ENCODE measurements at places on chromosomes 7 and 10.

DNA sequence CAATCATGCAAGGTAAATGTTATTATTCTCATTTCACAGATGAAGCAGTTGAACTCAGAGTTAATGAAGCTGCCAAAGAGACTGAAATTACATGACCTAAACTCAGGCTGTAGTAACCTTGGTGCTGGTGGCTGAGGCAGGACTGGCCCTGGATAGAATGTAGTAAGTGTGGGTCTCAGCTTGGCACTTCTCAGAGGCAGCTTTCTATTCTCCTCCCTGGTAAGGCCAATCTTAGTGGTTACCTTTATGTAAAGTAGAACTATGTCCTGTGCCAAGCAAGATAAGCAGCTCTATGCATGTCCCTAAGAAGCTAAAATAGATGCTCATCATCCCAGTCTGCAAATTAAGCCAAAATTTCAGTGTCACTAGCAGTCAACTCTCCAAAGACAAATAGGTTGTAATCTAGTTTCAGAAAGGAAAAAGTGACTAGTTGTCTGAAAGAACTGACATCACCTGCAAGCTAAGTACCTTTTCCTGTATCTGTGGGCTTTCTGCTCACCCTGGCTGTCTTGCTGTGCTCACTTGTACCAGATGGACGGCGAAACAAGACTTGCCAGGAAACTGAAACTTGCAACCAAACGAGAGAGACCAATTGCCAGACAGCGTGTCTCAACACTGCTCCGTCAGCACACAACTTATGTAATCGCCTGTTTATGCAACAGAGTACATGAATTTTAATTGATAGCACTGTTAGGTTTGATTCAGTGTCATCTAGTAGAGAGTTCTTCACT lies 43.7 kb downstream of the CH25H start:
- DNase-seq = peak; percentile 12

GRCh38 chr7:8092140-8092539 lies 123.5 kb downstream of the GLCCI1 start:
- no peak for DNase-seq

GRCh38 chr7:82740246-82740848 lies 296.8 kb upstream of the CACNA2D1 start:
- no peak for DNase-seq

DNA sequence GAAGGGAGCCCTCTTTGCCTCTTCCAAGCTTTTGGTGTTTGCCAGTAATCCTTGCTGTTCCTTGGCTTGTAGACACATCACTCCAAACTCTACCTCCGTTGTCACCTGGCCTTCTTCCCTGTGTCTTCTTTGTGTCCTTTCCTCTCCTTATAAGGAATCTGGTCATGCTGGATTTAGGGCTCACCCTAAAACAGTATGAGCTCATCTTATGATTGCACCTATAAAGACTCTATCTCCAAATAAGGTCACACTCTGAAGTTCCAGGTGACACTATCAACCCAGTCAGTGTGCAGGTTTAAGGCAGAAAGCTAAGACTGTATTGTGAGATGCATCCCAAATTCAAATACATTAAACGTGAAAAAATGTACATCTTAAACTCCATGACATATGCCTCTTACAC lies 49.0 kb upstream of the ZRANB1 start:
- DNase-seq = no peak

DNA sequence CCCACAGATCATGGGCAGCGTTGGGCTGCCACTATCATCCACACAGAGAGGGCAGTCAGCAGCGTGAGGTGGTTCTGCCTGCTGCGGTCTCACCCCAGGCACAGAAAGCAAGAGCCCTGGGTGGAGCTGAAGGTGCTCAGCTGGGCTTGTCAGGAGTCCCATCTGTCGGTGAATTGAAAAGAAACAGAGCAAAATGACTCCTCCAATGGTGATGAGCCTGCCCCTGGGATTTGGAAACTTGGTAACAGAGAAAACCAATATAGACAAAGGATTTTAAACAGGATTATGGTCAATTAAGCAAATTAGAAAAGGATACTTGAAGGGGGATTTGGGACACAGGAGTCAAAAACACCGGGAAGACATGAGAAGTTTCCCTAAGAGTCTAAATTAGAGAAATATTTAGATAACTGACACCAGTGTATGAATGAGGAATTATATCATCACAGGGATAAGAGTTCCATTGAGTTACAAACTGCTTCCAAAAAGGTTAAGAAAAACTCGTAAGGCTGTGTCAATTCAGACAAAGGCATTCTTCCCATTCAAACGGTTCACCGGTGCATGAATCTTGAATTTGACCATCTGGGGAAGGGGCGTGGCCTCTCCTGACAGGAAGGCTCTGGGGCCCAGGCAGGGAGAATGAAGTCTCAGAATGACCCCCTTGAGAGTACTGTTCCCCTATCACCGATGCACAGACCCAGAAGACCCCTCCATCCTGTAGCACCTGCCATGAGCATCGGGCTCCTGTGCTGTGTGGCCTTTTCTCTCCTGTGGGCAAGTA lies 70.0 kb upstream of the PRSS58 start:
- DNase-seq = no peak

DNA sequence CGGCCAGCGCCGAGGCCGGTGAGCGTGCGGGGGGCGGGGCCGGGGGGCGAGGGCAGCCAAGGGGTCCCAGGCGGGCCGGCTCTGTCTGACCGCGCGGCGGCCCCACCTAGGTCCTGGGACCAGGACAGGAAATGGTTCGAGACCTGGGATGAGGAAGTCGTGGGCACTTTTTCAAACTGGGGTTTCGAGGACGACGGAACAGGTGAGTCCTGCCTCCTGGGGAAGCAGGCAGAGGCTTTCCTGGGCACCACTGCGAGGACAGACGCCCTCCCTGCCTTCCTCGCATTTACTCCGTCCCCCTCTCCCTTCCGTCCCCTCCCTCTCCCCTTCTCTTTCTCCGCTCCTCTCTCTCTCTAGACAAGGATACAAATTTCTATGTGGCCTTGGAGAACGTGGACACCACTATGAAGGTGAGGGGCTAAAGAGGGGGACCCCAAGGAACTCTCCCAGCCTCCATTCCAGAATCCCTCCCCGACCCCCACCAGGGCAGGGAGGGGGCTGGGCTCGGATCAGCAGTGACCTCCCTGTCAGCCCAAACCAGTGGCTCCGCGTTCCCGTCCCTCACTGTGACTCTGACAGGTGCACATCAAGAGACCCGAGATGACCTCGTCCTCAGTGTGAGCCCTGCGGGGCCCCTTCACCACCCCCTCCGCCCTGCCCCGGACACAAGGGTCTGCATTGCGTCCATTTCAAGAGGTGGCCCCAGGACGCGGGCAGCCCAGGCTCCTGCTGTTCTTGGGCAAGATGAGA lies 2.6 kb upstream of the MUC12 start:
- DNase-seq = no peak

- DNase-seq = no peak
Measured at GRCh38 chr10:131314799-131315198, 3.3 kb upstream of the TCERG1L start.

DNA sequence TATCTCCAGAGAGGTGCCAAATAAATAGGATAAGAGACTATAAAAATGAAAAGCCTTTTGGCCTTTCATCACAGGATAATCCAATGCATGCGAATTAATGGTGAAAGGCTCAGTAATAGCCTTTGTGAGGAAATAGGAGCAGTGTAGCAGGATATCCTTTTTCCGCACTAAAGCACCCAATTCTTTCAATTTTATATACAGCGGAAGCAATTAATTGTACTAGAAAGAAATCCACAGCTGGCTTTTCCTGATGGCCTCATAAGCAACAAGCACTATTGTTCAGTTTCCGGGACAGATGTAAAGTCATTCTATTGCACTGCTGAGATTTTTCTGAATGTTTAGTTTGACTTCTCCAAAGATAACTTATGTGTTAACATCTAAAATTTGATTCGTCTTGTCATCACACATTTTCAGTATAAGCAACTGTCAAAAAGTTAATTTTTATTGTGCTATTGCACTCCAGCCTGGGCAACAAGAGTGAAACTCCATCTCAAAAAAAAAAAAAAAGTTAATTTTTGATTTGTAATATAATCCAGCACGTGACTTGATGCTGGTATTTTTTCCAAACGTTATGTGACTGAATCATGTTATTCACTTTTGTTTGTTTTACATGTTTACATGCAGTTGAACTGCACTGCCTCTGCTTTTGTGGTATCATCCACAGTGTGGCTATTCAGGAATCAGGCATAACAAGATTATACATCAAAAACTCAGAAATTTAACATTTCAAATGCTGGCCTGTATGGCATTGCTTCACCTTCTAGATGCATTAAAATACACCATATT lies 8.4 kb upstream of the BMPR1A start:
- no peak for DNase-seq

- DNase-seq = no peak
Measured at GRCh38 chr10:123911866-123912265, 20.3 kb upstream of the CPXM2 start.

GRCh38 chr10:4437791-4438190 lies 388.2 kb upstream of the AKR1E2 start:
- DNase-seq = no peak

DNA sequence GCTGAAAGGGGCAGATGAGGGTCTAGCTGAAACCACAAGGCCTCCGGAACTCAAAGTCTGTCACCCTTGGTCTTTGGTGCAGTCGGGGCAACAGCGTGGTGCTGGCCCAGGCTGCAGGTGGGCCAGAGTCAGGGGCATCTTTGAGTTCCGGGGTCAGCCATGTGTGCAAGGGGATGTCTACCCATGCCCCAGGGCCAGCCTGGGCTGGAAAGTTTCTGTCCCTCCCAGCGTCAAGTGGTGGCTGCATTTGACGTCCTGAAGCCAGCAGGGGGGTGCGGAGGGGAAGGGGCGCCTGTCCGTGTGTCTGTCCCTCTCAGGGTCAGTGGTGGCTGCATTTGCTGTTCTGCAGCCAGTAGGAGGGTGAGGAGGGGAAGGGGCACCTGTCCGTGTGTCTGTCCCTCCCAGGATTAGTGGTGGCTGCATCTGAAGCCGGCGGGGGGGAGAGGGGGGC lies 638 bp downstream of the BRAT1 start:
- DNase-seq = no peak

- no peak for DNase-seq
Measured at GRCh38 chr7:156492170-156492569, 148.4 kb upstream of the RNF32 start.

DNA sequence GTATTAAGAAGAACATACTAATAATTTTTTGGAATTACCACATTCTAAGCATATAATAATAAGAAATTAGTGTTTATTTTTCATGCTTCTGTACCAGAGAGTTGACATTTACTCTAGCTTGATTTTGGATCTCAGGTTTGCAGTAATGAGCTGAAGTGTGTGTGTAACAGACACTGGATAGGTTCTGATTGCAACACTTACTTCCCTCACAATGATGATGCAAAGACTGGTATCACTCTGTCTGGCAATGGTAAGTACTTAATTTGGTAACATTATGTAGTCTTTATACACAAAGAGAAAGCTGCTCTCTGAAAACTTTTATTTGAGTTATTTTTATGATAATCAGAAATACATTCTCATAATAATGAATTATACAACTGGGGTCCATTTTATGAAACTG lies 54.1 kb downstream of the SRI start:
- no peak for DNase-seq

GRCh38 chr10:70221030-70221429 lies 12.2 kb downstream of the PPA1 start:
- DNase-seq = no peak

- no peak for DNase-seq
Measured at GRCh38 chr7:137305901-137306621, 37.5 kb downstream of the PTN start.

- no peak for DNase-seq
Measured at GRCh38 chr7:135645296-135645904, 16.9 kb upstream of the STMP1 start.

DNA sequence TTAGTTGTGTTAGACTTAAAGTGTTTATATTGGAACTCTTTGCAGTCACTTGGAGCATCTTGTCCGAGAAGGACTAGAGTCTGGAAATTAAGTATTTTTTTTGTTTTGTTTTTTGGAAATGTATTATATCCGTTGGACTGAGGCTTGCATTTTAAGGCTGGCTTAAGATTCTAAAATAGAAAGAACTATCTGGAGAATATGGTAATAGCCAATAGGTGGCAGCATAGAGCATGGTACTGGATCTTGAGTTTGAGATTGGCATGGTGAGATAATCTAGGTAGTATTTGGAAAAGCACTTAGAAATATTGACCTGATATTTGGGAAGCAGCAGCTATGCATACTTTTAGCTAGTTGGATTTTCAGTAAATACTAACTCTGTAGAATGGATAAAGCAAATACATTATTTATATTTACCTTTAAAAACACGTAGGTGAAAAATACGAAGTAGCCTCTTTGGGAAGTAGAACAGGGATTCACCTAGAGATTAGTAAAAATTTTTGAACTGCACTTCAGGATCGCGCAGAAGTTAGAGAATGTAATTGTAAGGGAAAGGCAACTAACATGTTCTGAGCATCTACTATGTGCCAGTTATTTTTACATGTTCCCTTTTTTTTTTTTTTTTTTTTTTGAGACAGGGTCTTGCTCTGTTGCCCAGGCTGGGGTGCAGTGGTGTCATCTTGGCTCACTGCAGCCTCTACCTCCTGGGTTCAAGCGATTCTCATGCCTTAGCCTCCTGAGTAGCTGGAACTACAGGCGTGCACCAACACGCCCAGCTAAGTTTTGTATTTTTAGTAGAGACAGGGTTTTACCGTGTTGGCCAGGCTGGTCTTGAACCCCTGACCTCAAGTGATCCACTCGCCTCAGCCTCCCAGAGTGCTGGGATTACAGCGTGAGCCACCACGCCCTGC lies 78.6 kb downstream of the LCOR start:
- no peak for DNase-seq

DNA sequence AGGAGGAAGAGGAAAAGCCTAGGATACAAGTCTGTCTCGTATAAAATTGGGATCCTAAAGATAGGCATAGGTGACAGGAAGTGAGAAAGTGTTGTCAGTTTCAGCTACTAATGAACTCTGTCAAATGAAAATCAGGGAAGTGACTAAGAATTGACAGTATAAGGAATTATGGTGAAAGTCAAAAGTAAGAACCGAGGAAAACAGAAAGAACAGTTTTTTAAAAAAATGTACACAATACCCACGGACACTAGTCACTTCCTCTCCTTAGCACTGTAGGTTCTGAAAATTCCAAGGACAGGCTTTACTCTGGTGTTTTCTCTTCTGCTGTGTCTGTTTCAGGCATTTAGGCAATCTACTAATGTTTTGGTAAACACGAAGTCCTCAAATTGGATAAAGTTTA lies 42.3 kb downstream of the ATAD1 start:
- no peak for DNase-seq

- no peak for DNase-seq
Measured at GRCh38 chr7:37095122-37095521, 353.5 kb downstream of the ELMO1 start.

DNA sequence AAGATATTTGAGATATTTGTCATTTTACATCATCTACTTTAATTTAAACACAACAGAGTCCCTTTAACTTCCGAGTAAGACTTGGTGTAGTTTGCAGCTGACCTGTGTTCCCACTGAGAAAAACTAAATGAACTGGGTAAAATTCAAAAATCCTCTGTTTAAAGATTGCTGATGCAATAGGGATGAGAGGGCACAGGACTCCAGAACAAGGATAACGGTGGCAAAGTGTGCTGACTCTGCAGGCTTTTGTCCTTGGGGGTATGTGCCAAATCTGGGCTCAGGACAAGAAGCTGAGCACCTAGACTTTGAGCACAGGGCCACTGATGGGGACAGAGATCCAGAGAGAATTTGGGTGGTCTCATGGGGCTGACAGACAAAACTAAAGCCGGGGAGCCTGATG lies 156.8 kb downstream of the CCDC71L start:
- DNase-seq = no peak

- no peak for DNase-seq
Measured at GRCh38 chr7:120985839-120986238, 2.7 kb upstream of the CPED1 start.

Measured in stimulated activated CD4-positive, alpha-beta T cell treated with anti-CD3 and anti-CD28 coated beads, TNF-alpha, amount 100 ng/mL, for 4 hours (primary cell).